Cortex of kidney (tissue), 1 donor: ENCODE measurements at places on chromosomes 16 and 17.

DNA sequence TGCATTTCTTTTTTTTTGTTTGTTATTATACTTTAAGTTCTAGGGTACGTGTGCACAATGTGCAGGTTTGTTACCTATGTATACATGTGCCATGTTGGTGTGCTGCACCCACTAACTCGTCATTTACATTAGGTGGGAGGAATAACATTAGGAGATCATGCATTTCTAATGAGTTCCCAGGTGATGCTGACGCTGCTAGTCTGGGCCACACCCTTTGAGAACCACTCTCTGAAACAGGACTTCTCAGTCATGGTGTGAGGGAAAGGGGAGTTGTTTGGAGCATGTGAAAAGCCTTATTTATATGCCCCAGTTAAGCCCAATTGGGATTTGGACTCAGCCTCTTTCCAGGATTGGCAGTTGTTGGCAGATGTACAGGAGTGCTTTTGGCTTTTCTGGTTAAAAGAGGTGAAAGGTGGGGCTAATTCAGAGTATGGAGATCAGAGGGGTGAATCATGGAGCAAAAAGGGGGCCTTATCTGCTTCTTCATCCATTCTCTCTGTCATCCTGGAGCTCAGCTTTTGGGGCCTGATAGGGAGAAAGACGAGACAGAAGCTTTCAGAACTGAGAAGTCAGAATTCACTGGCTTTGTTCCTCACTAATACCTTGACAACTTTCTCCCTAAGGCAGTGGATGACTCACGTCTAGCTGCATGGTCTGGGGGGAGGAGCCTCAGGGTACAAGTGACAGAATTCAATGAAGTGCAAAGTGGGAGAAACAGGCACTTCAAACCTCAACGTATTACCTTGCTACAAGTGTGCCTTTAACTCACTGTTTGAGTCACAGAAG lies 180.0 kb upstream of the CACNG3 start:
- DNase-seq: no peak

GRCh38 chr17:12438813-12439586 lies 226.7 kb upstream of the MYOCD start:
- no peak for DNase-seq

DNA sequence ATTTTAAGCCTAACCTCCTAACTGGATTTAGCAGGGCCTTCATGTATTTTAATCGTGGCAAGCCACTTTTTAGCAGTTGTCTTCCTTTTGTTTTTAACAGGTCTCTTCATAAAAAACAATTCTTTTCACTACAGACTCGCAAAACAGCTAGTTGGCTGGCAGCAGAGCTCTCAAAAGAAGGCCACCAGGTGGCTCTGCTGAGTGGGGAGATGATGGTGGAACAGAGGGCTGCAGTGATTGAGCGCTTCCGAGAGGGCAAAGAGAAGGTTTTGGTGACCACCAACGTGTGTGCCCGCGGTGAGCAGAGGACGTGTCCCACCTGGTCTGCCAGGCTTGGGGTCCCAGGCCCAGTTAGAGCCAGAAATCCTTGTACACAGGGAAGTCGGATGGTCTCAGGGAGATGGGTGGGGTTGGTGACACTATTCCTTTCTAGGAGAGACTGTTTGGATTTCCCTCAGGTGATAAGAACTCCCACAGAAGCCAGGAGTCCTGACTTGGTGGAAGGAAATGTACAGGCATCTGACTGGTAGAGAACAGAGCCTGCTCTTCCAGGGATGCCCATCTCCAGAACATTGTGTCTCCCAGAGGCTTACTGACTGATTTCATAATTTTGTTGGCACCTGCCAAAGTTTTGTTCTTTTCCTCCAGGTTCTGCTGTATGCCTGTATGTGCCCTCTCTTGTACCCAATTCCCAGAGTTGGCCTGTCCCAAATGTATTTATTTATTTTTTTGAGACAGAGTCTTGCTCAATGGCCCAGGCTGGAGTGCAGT lies 14.9 kb upstream of the DDX19A start:
- no peak for DNase-seq

GRCh38 chr17:34226011-34226743 lies 28.9 kb upstream of the CCL2 start:
- no peak for DNase-seq

DNA sequence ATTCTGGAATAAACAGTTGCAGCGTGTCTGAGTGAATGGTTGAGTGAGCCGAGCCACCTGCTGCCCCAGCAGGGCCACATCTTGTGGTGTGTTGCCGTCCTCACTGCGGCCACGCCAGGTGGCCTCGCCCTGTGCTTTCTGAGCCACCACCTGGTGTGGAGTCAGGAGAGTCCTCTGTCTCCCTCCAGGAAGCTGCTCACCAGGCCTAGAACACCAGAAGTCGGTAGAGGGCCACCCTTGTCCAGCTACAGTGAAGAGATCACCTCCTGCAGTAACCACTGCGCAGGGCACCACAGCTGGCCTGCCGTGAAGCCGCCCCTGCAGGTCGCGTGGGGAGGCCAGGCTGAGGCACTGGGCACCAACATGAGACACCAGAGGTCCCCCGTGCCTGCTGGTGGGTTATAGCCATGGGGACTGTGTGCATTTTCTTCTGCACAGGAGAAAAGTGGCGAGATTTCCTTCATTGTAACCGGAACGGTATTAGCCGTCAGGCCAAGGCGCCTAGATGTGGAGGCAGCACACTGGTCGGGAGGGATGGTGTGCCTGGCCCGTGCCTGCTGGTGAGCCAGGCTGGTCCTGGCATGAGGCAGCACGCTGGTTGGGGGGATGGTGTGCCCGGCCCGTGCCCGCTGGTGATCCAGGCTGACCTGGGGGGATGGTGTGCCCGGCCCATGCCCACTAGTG lies 28.9 kb upstream of the FOXK2 start:
- DNase-seq: no peak

DNA sequence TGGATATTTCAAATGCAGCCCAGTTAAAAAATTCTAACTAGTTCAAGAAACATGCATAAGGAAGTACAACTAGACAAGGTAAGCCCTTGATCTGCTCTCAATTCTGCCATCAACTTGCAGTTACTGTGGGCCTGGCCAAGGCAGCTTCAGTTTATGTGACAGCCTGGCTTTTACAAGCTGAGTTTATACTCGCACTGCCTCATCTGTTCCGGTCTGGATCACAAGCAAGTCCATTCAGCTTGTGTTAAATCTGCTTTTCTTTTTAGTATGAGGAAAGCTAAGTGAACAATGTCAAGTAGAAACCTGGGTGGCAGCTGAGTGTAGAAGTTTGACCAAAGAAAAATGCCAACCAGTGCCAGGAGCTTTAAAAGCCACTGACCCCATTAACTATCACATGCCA lies 76.6 kb upstream of the CORO6 start:
- DNase-seq: no peak

DNA sequence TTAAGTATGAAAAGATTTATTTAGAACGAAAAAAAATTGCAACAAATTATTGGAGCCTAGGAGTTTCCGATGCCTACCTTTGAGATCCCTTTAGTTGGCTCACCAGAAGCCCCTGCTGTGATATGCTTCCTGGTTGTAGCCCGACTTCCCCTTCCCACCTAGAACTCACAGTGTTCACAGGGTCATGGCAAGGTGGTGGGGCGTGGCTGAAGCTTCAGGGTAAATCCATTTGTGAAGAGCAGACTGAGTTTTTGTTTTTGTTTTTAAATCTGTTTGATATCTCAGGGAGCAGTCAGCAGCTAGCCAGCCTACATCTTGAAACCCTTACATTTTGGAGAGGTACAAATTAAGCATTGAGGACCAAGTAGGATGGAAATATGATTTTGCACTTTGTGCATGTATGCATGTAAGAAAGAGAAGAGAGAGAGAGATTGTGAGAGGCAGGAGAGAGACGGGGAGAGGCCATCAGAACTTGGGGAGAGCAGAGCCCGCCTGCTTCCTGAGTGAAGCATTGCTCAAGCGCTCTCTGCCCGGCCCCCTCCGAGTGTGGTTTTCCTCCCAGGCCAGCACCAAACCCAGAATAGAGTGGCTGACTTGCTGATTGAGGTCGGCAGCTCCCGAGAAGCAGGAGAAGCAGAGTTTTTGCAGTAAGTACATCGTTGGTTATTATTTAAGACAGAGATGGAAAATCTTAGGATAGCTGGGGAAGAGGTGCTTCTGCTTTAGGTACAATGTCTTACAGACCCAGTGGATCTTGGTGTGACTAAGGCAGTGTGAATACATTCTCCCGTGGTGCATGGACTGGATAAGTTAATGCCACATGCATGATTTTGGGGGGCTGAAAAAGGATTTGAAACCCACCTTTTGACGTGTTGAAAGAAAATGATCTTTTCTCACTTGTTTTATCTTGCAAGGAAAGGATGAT lies 64.2 kb downstream of the SPECC1 start:
- no peak for DNase-seq

DNA sequence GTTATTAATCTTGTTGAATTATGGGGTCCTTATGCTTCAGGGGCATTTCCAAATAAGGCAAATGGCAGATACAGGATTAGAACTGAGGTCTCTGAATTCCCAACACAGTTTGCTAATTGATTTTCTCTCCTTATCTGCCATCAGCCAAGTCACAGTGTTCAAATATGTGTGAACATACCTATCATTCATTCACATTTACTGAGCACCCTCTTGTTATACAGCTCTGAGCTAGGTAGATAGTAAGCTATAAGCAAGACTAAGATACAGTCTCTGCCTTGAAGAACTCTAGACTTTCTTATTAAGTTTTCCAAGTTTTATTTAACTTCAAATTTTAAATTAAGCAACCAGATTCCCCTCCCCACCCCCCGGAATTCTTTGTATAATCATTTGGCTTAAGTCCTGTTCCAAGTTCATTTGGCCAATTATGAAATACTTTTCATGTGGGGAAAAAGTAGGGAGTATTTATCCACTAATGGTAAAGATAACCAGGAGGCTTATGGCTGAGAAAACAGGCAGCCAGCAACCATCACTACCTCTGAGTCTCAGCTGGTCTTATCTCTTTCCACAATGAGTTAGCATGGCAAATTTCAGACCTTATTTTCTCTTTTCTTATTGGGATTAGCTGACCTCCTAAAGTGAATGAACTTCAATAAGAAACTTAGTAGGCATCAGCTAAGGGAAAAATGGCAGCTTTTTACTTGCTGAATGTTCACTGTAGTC lies 31.4 kb upstream of the CORO6 start:
- DNase-seq: no peak

GRCh38 chr17:67245073-67245693 lies at the start of gene HELZ:
TSS of gene HELZ (minus strand) at chr17:67245196. CDS start at chr17:67218804, 26,392 bp downstream.
- DNase-seq: no peak

GRCh38 chr17:45425125-45425983 lies 7.3 kb downstream of the ARHGAP27 start:
- no peak for DNase-seq

GRCh38 chr16:68289202-68289601 lies 21.5 kb downstream of the SLC7A6OS start:
- no peak for DNase-seq

DNA sequence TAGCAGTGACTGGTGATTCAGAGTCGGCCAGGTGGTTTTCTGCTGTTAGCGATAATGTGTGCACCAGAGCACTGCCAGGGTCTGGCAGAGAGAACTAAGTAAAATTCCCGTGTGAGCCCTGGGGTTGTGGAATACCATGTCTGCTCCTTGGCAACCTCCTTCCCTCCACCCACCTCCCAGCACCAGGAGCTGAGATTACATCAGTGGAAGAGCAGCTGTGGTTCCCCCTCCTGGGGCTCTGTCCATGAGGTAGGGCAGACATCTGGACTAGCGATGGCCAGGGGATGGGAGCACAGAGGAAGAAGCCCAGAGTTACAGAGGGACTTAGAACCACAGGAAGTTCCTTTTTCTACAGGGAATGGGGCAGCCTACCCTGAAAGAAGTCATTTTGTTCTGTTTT lies 15.8 kb downstream of the CLEC10A start:
- DNase-seq: no peak

GRCh38 chr17:49259663-49260010 lies 29.1 kb upstream of the PHOSPHO1 start:
- no peak for DNase-seq

DNA sequence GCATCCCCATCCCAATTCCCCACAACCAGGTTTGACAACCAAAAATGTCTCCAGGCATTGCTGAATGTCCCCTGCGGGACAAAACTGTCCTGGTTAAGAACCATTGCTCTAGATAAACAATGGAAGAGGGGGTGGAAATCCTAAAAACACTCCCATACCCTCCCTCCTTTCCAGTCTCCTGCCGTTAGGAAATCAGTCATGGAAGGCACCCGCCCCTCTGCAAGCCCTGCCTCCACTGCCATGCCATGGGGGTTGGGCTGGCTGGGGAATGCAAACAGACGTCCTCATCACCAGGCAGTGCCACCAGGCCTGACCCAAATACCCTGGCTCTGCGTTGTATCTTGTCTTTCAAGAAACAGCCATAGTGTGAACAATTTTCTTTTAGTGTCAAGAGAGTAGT lies 57.5 kb downstream of the CYTH1 start:
- DNase-seq: no peak

GRCh38 chr17:40197550-40197949 lies 20.3 kb downstream of the RAPGEFL1 start:
- no peak for DNase-seq

DNA sequence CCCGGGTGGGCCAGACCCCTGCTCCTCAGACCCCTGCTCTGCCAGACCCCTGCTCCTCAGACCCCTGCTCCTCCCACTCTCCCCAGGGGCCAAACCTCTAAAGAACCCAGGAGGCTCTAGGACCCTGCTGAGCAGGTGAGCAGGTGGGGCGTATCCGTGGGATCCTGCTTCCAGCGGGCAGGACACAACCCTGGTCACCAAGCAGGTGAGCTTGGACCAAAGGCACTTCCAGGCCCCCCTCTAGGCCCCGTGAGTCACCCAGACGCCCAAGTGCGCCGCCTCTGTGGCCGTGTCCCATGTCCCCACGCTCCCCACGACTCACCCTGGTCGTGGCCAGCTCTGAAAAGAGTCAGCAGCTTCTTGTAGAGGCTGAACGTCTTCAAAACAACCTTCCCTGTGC lies 5.0 kb downstream of the CYBC1 start:
- no peak for DNase-seq

DNA sequence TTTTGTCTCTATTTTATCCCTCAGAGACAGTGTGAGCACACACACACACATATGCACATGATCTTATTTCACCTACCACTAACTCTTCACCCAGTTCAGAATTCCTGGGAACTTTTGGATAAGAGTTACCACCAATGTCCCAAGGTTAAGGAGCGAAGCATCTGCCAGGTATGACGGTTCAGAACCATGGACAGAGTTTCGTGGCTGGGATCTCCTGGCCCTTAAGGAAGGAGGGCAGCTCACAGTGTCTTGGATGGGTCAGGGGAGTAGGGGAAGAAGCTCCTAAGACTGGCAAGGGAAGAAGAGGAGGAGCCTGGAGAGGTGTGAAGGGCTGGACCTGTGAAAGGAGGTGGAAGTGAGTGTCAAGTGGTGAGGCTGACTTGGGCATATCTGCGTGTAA lies 23.0 kb upstream of the TMEM132E start:
- DNase-seq: no peak

GRCh38 chr17:57861000-57861789 lies 11.4 kb upstream of the MRPS23 start:
- DNase-seq: no peak
